ENCODE measurements at places on chromosomes 6 and 20.

DNA sequence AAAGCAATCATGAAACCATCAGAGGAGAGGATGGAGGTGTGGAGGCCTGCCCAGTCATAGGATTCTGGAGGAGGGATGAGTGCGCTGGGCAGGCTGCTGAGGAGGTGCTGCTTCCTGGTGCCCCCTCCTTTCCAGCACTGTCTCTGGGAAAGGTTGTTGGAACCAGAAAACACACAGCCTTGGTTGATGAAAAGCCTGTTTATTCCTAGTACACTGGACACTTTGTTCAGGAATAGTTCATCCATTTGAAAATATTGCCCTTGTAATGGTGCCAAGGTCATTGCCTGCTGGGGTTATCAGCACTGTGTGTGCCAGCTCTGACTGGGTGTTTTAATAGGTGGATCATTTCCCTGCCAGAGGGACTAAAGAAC lies 83.7 kb upstream of the ARMC2 start:
- DNase-seq: no peak

DNA sequence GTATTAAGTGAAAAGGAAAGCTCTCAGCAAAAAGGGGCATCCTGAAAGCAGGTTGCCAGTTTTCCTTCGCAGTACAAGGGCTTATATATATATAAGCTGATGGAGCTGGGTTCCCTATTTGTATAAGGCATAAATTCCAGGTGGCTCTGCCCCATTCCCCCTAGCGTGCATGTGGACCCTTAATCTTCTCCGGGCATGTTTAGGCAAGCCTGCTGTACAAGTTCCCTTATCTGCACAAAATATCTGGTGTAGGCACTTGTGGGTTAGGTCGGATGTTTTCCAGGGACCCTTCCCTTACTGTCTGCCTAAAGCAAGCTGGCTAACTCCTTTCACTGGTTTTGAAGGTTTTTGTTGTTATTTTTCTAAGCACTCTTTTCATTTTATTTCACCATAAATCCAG lies 140.7 kb downstream of the FUT9 start:
- DNase-seq: no peak

GRCh38 chr20:34567892-34568865 lies 9.7 kb downstream of the MAP1LC3A start:
- no peak for DNase-seq

DNA sequence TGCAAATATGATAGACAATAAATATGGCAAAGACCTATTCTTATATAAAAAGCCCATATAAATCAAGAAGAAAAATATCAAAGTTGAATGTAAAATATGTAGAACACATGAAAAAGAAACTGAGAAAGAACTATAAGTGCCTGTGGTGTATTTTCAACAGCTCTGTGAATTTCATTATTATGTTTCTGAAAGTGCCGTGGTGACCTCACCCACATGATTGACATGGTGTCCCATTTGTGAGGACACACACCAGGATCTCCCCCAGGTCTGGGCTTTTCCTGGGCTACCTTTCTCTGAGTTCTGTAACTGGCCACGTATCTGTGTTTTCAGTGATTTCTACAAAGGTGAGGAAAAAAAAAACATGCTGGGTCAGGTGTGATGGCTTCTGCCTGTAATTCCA lies 86.7 kb downstream of the BMP6 start:
- DNase-seq: no peak

GRCh38 chr6:157219201-157220200 lies 103.8 kb downstream of the TMEM242 start:
- no peak for DNase-seq

GRCh38 chr6:33075568-33076405 lies at the start of gene HLA-DPB1:
Gene HLA-DPB1 (plus strand): TSS chr6:33075990. CDS start chr6:33076042, 52 bp downstream.
- peak; percentile 26 for DNase-seq

DNA sequence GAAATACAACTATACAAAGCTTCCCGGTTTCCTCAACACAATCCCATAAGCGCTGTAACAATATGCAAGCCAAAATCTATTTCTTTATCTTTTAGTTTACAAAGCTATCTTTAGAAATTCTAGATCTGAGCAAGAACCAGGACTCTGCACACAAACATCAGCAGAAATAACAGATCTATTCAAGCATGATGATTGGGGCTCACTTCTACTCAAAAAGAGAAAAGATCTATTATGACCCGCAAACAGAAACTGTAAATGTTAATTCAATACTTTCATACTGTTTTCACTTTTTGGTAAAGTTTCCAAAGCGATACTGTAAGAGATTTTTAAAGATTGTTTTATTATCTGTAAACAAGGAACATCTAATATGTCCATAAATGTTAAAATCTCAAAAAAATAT lies 86.6 kb downstream of the SESN1 start:
- no peak for DNase-seq

DNA sequence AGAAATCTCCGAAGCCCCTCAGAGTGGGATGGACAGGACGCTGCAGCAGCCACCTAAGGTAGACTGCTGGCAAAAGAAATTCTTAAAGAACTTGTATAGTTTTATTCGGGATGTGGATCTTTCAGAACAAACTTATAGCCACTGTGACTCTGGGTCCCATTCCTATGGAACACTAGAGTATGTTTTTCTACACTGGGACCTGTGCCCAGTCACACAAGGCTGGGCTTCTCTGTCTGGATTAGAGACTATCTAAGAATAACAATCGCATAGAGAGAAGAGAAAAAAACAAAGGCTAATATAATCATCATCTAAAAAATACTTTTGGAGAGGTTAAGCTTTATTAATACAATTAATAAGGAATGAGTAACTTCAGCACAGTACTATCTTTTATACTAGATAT lies 28.9 kb downstream of the RMND1 start:
- DNase-seq: no peak

DNA sequence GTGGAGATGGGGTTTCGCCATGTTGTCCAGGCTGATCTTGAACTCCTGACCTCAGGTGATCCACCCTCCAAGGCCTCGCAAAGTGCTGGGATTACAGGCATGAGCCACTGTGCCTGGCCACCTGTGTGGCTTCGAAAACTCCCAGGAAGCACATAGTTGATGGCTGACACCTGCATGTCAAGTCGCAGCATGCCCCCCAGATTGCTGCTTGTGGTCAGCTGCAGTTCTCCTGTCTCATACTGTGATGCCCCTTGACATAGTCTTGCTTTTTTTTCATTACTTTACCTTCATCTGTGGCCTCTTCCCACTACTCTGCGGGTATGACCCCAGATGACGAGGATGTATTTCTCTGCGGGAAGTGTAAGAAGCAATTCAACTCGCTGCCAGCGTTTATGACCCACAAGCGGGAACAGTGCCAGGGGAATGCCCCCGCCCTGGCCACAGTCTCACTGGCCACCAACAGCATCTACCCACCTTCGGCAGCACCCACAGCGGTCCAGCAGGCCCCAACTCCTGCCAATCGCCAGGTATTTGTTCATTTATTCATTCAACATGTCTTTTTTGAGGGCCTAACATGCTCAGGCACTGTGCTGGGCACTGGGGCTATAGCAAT lies 13.1 kb downstream of the ZNF341 start:
- no peak for DNase-seq

DNA sequence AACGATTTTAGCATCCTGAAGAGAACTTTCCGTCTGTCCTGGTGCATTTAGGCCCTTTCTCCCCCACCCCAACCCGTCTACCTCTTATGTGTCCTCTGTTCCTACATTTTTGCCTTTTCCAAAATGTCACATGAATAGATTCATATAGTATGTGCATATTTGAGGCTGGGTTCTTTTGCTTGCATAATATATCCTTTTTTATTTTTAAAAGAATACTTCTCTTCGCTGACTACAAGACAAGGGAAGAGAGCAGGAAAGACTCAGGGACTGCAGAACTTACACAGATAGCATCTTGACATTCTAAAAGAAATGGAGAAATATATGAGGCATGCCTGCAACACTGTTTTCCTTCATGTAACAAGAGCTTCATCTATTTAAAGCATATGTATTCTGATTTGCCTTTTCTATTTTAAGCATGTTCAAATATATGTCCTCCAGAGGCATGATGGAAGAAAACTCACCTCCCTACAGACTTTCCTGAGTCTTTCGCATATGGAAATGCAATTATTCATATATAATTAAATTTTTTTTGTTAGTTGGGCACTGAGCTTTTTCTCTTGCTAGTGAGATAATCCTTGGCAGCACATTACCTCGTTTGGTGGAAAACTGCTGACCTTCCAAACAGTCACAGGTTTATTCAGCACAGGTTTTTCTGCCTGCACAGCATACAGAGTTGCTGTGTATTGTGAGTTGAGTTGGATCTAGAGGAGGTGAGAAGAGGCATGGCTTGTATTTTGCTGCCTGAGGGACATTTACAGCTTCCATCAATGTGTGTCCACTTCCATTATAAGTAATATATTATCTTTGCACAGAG lies 170.0 kb downstream of the AKAP7 start:
- DNase-seq: no peak

DNA sequence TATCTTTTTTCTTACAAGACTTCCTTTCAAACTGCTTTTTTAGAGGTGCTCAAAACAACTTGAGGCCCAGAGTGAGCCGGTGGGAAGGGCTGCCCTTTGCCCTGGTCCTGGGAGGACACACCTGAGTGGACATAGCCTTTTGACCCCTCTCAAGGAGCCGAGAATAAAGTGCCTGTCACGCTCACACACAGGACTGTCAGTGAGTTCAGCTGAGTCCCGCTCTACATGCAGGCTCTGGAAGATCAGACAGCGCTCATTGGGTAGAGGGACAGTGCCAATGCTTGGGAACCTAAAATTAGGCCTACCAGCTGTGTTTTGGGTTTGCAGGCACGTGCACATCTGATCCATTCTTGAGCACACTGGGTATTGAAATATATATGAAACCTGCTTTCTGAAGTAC lies 387.8 kb downstream of the CD83 start:
- no peak for DNase-seq

Measured in LoVo (cell line).